ENCODE measurements at places on chromosomes 7 and 10.

GRCh38 chr10:78659598-78659967, 409.2 kb upstream of the ZMIZ1 start:
- DNase-seq, result no peak

DNA sequence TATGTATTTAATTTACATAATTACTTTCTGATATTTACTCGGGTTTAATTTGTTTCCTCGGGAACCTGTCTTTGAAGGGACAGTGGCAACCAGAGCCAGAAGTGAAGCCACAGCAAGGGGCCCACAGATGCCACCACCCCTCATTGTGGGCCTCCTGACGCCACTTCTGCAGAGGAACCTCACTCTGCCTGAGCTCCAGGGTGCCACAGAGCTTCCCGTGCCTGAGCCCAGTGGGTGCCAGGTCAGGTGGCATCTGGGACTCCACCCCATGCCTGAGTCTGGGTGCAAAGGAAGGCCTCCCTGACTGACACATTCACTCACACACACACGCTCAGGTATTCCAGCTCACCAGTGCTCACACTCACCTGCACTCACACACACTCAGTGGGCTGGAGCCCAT, 213.7 kb downstream of the GRID1 start:
- no peak for DNase-seq

- DNase-seq, result peak; percentile 34
These were observed 8.4 kb downstream of the COL17A1 start for GRCh38 chr10:104077247-104077646.

DNA sequence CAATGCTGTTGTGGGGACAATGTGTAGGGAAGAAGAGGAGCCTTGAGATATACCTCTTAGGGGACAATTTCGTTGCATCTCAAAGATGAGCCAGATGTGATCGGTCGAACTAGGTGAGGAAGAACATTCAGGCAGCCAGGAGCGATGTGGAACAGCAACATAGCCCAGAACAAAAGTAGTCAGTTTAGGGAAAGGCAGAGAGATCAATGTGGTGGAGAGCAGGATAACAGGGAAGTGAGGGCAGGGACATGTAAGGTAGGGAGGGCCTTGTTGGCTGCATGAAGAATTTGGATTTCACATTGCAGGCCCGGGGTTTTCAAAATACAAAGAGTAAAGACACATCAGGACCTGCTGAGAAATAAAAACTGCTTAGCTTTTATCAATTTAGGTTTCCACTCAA, 29.1 kb upstream of the MACC1 start:
- DNase-seq, result no peak

DNA sequence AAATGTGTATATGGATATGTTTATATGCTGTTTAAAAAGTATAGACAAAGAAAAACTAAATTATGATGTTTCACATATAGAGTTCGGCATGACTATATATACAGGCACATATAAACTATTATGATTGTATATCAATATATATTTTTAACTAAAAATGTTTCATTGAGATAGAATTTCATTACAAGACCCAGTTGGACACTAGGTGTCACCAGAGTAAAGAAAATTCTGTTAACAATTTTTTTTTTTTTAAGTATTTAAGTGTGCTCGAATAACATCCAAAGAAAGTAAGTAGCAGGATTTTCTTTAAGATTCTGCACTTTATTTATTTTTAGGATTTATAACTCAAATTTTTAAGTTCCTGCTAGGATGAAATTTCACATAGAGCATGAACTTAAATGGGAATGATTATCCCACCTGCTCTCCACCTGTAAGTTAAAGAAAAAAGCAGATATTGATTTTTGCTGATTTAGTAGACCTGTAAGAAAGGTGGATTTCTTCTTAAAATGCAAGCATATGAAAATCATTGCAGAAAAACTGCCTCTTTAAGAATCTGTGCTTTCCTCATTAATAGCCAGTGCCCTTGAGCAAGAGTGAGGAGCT, 961.5 kb downstream of the PCDH15 start:
- DNase-seq, result no peak

GRCh38 chr7:36021917-36022550, 131.0 kb upstream of the EEPD1 start:
- no peak for DNase-seq

GRCh38 chr10:8069108-8069507, 14.6 kb downstream of the GATA3 start:
- no peak for DNase-seq

DNA sequence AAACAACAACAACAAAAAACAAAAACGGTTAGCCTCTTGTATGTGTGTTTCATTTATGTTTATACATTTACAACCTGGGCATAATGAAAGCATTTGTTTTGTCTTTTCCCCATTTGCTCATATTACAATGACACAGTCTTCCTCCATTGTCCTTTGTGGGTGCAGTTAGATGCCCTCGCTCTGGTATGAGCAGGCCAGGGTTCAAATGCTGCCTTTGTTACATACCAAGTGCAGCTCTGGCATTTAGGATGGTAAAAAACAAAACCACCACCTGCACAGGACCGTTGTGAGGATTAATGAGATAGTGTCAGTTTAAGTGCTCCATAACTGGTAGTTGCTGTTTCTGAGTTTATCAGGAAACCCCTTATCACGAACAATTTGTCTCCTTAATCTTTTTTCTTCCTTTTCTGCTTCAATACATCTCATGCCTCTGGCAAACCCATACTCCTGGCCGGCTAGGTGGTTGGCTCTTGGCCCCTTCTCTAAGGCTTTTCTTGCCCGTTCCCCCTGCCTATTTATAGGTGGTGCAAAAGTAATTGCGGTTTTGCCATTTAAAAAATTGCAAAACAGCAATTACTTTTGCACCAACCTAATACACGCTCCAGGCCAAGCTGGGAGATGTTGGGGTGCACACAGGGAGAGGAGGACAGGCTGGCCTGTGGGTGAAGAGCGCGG, 18.6 kb upstream of the TMEM225B start:
- no peak for DNase-seq

GRCh38 chr10:29731760-29732159, 97.0 kb upstream of the SVIL start:
- DNase-seq, result no peak

DNA sequence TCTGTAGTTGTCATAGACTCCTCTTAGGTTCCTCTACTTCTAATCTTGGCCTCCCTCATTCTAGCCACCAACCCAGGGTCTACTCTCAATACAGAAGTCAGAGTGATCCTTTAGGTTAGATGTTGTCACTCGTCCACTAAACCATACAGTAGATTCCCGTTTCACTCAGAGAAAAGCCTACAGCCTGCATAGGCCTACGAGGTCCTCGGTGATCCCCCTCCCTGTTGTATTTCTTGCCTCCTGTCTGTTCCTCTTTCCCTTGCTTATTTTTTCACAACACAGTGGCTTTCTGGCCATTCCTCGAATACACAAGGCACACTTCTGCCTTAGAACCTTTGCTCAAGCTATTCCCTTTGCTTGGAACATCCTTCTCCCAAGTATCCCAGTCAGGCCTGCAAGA, 183.0 kb upstream of the PRSS1 start:
- DNase-seq, result no peak

GRCh38 chr7:128922496-128923410, 12.2 kb upstream of the KCP start:
- no peak for DNase-seq

GRCh38 chr10:76491216-76491615, 1059.8 kb downstream of the LRMDA start:
- DNase-seq, result no peak

- peak; percentile 89 for DNase-seq
These were observed 187.6 kb upstream of the KLF14 start for GRCh38 chr7:130921391-130922180.

GRCh38 chr7:127081539-127081938, 171.2 kb downstream of the GRM8 start:
- no peak for DNase-seq

DNA sequence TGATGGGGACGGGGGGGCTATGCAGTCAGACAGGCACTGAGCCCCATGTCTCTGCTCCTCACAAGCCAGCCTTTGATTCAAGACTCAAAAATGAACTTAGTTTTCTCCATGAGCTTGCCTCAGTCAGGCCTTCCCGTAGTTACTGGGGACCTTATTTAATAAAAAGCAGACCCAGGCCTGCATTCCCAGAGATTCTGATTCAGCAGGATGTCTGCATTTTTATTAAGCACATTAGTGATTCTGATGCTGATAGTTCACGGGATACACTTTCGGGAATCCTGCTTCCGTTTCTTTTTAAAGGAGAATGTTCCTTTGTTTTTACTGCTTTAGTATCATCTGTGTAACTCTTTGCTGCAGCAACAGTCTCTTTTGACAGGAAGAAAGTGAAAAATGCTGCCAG, 28.3 kb upstream of the PLPP4 start:
- DNase-seq, result no peak

- no peak for DNase-seq
These were observed 3.4 kb downstream of the HIPK2 start for GRCh38 chr7:139774376-139774775.

GRCh38 chr10:110804376-110804775, 67.4 kb upstream of the PDCD4 start:
- DNase-seq, result no peak

DNA sequence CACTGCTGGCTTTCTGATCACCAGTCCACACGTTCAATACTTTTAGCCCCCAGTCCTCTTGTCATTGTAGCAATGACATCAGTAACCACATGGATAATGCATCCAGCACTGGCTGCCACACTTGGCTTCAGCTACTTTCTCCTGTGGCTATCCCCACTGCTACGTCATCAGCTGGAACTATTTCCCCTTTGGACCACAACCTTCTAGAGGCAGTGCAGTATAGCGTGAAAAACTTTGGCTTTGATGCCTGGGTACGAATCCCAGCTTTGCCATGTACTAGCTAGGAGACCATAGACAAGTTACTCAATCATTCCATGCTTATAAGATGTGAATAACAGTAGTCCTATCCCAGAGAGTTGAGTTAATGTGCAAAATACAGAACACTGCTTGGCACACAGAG, 63.2 kb downstream of the CCDC3 start:
- peak; percentile 37 for DNase-seq

DNA sequence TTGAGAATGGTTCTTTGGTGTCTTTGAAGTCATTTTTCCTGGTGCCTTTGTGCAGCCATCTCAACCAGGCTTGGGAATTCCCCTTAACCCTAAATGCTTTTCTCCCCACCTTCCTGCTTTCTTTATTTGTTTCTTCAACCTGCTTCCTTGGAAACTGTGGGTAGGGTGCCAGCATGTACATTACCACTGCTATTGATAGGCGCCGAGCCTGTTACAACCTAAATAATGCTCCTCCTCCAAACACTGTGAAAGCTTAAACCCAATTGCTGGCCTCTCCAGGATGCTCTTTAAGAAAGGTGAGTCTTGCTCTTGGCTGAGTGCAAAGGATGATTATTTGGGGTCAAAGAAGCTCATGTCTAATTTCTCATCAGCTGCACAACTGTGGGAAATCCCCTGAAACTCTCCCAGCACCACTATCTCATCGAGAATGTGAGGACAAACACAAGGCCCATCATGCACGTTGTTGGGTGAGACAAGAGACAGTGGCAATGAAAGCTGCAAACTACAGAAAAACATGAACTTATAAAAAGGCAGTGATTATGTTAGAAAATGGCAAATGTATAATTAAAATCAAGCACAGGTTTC, 285.5 kb upstream of the IGFBP3 start:
- DNase-seq, result peak; percentile 22

DNA sequence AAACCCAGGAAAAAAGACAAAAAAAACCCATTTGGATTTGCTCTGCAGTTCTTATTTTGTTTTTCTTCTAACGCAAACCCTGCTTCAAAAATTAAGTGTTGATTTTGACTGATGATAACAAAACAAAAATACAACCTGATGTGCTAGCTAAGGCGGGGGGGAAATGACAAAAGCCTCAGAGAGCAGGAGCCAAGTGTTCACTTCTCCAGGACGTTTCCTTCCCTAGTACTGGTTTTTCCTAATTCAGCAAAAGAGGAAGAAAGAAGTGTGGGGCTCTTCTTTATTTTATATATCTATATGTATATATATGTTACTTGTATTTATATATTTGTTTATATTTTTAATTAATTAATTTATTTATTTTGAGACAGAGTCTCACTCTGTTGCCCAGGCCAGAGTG, 28.0 kb downstream of the SNX10 start:
- DNase-seq, result no peak

DNA sequence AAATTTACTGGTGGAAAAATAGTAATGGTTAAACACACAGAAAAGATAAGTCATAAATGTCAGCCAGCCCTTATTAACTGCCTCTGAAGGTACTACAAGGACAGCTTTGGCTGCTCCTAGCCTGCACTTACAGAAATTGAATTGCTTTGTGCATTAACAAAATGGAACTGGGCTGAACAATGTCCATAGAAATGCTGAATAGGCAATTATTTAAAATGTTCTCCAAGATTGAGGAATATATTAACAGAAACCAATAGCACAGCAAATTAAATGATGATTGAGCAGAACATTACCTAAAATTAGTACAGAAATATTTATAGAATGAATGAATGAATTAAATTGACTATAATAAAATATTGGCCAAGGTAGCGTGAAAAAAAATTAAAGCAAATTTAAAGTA, 42.4 kb upstream of the AGMO start:
- DNase-seq, result no peak

GRCh38 chr7:116632384-116632783, 39.6 kb upstream of the MET start:
- DNase-seq, result no peak

DNA sequence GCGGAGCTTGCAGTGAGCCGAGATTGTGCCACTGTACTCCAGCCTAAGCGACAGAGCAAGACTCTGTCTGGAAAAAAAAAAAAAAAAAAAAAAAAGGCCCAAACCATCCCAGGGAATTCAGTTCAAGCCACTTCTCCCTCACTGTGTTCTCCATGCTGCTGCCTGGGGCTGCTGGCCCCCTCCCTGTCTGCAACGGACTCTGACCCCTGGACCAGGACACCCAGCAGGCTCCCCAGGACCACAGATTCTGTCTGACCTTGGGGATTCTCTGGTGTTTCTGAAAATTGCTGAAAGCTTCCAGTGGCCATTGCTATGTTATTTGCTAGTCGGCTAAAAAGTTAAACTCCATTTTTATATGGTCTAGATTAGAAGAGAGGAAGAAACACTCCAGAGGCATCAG, 261.7 kb upstream of the C7orf33 start:
- no peak for DNase-seq

DNA sequence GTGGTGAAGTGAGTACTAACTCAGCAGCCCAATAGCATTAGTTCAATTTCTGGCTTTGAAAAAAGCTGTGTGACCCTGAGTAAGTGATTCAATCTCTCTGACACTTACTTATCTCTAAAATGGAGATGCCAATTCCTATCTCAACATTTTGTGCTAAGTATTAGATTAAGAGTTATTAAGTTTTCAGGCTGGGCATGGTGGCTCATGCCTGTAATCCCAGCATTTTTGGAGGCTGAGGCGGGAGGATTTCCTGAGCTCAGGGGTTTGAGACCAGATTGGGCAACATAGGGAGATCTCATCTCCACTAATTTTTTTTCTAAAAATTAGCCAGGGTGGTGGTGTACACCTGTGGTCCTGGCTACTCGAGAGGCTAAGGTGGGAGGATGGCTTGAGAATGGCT, 109.5 kb downstream of the PRTFDC1 start:
- DNase-seq, result no peak

GRCh38 chr7:140591180-140591902, 49.3 kb downstream of the DENND2A start:
- DNase-seq, result no peak

GRCh38 chr7:43960933-43961332, 34.7 kb downstream of the UBE2D4 start:
- no peak for DNase-seq

Data from vagina (tissue), 2 donors.